ENCODE measurements at places on chromosomes 3 and 15.

DNA sequence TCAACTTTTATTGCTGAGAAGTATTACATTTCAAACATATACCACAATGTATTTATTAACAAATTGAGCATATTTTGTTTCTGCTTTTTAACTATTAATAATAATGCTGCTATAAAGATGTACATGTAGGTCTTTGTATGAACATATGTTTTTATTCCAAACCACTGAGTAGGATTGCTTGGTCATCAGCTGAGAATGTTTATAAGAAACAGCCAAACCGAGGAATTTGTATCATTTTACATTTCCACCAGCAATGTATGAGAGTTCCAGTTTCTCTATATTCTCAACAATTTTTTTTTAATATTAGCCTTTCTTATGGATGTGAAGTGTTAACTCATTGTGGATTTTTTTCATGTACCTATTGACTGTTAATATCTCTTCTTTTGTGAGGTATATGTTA is 119.5 kb upstream of the MDFIC2 start:
- DNase-seq = no peak

GRCh38 chr3:134404366-134404885 is 30.2 kb upstream of the AMOTL2 start:
- DNase-seq = no peak

- no peak for DNase-seq
Observed at GRCh38 chr15:98718426-98719136, 70.2 kb downstream of the IGF1R start.

DNA sequence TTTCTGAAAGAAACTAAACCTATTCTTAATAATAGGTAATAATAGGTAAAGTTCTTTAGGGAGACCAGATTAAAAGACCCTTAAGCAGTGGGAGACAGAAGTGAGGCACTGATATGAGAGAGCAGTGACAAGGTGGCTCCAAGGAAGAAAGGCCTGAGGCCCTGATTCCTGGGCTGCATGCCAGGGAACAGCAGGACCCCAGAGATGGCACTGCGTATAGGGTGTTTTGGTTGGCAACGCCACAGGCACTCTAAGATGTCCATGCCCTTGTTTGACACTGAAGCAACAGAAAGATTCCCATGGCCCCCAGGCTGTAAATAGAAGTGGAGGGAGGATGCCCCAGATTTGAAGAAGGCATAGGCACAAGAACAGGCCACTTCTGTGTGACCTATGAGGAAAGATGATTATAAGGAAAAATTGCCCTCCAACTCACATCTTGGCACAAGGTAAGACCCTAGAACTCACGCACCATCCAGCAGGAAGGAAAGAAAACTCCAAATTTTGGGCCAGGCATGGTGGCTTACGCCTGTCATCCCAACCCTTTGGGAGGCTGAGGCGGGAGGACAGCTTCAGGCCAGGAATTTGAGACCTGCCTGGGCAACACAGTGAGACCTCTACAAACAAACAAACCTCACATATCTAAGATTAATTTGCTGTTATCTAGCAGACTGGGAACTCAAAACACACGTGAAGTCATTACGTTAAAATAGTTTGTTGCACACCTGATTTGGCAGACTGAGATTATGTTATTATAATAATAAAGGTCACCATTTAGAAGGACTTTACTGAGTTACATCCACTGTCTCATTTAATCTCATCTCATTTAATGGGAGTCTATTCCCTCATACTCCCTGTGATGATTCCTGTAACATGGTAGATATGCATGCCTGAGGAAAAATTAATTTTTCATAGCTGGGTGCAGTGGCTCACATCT is 10.5 kb upstream of the BLM start:
- DNase-seq = no peak

- no peak for DNase-seq
Observed at GRCh38 chr3:414063-414462, 217.5 kb downstream of the CHL1 start.

DNA sequence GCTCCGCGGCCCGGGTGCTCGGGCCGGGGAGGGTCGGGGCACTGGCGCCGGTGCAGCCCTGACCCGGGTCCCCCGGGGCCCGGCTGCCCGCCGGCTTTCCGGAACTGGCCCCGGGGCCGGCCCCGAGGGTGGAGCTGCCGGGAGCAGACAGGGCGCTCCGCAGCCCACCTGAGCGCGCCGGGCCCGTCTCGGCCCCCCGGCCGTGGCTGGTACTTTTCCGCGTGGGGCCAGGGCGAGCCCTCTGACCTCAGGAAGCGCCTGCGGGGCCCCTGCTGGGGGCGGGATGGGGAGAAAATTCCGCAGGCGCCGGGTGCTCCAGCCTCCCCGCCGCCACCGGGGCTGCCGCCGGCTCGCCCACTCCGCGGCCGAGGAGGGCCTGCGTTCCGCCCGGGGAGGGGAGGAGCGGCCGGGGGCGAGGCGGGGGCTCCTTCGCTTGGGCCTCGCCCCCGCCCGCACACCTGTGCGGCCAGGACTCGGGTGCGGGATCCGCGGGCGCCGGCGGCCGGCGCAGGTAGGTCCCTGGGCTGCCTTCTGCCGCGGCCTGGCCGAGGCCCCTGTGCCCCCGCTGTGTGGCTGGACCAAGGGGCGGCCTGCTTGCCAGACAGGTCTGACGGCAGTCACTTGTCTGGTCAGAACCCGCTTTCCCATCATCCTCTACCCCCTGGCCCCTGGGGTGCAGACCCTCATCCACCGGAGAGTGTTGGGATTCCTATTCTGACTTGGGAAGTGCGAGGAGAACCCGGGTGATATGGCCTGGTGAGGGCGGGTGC is 3.5 kb downstream of the FURIN start:
- DNase-seq = no peak

DNA sequence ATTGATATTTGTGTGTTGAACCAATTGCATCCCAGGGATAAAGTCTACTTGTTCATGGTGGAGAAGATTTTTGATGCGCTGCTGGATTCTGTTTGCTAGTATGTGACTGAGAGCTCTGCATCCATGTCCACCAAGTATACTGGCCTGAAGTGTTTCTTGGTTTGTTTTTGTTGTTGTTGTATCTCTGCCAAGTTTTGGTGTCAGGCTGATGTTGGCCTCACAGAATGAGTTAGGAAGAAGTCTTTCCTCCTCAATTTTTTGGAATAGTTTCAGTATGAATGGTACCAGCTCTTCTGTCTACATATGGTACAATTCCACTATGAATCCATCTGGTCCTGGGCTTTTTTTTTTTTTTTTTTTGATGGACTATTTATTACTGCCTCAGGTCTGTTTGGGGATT is 50.9 kb upstream of the OSTN start:
- DNase-seq = no peak

GRCh38 chr3:188683032-188683521 is 488.7 kb upstream of the TPRG1 start:
- no peak for DNase-seq

DNA sequence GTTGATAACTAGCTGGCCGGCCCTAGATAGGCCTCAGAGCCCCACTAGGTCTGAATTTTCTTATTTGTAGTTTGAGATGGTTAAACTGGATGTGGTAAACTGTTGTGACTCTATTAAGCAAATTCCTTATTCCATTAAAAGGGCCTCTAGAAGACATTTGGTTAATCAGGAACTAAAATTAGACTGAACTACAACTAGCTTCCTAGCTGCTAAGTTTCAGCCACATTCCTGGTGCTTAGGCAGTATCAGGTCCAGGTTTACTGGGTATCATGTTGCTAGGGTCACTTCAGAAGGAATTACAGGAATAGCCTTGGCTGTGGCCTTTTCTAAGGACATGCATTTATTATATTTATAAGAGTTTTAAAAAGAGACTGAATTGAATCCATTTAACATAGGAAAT is 136.3 kb downstream of the PLD1 start:
- DNase-seq = no peak

DNA sequence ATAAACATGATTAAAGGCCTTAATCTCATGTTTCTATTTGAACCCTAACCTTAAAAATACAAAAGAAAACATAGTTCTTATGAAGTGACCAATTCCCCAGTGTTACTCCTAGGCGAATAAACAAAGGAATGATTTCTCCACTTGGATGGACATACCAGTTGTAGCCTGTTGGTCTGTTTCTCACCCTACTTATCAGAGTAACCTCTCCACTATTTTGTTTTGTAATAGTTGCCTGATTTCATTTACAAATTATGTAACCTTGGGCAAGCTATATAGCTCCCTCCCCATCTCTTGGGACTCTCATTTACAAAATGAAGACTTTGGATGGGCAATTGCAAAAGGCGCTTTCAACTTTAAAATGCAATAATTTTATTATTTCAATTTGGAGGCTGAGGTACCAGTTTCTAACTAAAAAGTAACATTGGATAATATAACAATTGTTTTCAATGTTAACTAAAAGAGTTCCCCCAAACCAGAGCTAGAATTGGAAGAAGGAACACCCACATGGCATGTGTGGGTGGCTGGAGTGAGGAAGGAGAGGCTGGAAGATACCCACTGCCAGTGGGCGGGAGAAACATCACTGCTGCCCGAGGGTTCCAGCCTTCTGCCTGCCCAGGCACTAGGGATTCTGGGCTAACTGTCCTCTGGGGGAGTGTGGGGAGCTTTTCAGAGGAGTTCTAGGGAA is 74.2 kb downstream of the RFTN1 start:
- DNase-seq = no peak

DNA sequence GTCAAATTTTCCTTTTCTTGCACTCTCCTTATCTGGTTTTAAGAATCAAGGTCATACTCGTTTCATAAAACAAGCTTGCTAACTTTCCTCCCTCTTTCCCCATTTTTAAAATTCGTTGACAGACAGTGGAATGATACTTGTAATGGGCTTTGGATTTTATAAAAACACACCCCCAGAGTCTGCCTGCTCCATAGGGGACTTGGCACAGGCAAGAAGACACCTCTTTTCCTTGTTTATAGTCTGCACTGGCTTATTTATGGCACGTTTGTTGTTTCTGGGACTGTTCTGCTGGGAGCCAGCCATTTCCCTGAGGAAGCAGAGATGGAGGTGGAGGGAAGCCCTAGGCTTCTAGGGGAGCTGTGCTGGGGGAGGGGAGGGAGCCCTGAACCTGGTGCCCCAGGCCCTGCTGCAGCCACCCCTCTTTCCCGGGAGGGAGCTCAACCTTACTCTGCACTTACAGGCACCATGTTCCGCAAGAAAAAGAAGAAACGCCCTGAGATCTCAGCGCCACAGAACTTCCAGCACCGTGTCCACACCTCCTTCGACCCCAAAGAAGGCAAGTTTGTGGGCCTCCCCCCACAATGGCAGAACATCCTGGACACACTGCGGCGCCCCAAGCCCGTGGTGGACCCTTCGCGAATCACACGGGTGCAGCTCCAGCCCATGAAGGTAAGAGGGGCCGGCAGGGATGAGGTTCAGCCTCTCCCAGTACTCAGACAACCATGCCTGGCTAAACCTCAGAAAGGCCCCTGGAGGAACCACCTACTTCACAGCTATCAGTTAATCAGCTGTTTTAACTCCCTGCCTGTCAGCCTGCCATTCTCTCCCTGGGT is 18.3 kb downstream of the ANKRD63 start:
- no peak for DNase-seq

GRCh38 chr3:111870620-111871019 is 11.6 kb downstream of the PHLDB2 start:
- DNase-seq = no peak

DNA sequence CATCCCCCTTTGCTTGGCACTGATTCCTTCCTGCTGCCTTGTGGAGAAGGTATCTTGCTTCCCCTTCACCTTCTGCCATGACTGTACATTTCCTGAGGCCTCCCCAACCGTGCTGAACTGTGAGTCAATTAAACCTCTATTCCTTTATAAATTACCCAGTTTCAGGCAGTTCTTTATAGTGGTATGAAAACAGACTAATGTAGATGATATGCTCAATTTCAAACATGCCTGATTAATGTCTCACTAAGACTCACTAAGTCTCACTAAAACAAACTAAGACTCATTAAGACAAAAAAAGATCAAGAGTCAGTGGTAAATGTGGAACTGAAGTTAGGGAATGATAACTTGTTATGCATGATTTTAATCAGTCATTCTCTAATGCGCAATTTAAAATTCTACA is 606.6 kb downstream of the RBMS3 start:
- no peak for DNase-seq

- DNase-seq = no peak
Observed at GRCh38 chr15:96408591-96409183, 78.2 kb downstream of the NR2F2 start.

DNA sequence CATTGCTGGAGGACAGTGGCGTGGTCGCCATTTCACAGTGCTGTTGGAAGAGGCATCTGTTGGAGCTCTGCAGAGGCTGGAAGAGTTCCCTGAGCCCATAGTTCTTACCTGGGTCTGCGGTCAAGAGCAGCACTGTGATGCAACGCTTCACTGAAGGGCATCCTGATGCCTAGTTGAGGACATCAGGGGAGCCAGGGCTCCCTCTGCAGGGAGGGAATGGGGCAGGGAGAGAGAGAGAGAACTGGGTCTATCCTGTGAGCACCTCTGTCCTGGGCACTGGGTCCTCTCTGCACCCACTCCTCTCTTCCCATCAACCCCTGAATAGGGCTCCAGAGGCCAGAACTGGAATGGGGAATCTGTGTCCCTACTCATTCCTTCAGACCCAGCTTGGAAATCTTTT is 23.9 kb upstream of the MOBP start:
- DNase-seq = no peak

DNA sequence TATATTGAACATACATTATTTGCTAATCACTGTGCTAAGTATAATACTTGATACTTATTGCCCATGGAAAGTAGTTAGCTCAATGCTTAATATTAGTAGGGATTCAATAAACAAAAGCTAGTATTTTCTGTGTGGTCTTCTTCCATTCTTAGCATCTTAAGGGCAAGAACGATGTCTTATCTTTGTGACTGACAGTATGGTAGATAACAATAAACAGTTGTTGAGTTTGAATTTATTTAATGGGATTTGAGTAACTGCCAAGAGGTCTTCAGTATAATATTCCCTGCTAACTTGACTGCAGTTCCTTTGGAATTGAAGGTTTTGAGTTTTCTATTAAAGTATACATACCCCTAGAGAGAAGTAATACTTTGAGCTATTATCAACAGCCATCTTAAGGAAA is 70.1 kb downstream of the ZNF609 start:
- DNase-seq = no peak

DNA sequence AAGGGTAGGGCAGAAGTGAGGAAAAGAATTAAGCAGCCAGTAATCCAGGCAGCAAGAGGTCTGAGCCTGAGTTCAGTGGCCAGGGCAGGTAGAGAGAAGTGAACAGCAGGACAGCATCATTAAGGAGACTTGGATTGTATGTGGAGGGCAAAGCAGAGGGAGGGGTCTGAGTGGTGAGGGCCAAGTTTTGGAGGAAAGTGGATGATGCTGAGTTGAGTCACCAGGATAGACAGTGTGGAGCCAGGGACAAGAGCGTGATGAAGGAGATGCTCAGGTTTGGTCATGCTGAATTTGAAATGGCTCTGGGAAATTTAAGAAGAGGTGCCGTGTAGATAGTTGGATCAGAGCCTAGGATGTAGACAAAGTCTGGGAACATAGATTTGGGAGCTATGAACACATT is 93.1 kb downstream of the ARHGEF26 start:
- DNase-seq = no peak

- peak; percentile 21 for DNase-seq
Observed at GRCh38 chr15:75455982-75456531, 4.6 kb upstream of the SIN3A start.

DNA sequence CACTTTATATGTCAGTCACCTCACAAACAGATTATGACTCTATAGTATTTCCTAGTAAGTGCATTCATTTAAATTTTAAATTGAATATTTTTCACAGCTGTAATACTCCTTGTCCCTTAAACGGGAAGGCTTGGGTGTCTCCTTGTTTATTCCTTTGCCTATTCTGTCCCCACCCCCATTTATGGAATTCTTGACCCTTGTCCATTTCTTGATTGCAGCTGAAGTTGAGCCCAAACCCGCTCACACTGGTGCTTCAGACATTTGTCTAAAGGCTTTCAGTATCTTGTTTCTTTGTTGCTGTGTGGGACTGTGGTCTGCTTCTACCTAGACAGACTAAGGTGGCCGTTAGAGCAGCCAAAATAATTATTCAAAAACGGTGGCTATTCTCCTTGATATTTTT is 449.7 kb downstream of the FOXP1 start:
- DNase-seq = no peak

All from stimulated activated CD8-positive, alpha-beta memory T cell treated with anti-CD3 and anti-CD28 coated beads, Interleukin-15, amount 100 ng/mL, for 24 hours (primary cell).